Mucosa of descending colon (tissue), 3 donors: ENCODE measurements at places on chromosomes 11 and 22. TPM values are rescaled to one million over a fixed set of nuclear protein-coding genes. Genes with fewer than 3 reads are reported as not detected.

Gene MDK
- total RNA-seq: 193 TPM

DNA sequence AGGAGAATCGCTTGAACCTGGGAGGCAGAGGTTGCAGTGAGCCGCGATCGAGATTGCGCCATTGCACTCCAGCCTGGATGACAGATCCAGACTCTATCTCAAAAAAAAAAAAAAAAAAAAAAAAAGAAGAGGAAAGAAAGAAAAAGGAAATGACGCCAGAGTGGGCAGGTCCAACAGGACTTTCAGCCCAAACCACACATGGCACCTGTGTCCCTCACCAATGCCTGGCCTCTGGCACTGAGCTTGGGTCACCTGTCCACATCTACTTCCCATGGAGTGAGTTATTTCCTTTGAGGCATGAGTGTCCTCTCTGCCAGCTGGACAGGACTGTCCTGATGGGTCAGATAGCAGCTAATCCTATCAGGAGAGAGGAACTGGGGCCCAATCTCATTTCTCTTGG is 15.2 kb upstream of the GCAT start:
- no peak for DNase-seq

- no peak for DNase-seq
Measured at GRCh38 chr11:128854841-128855240, 12.3 kb downstream of the KCNJ1 start.

GRCh38 chr22:30823015-30823370 is 128.3 kb downstream of the OSBP2 start:
- no peak for DNase-seq

GRCh38 chr22:24380905-24381230 is 46.5 kb upstream of the ADORA2A start:
- DNase-seq: no peak

DNA sequence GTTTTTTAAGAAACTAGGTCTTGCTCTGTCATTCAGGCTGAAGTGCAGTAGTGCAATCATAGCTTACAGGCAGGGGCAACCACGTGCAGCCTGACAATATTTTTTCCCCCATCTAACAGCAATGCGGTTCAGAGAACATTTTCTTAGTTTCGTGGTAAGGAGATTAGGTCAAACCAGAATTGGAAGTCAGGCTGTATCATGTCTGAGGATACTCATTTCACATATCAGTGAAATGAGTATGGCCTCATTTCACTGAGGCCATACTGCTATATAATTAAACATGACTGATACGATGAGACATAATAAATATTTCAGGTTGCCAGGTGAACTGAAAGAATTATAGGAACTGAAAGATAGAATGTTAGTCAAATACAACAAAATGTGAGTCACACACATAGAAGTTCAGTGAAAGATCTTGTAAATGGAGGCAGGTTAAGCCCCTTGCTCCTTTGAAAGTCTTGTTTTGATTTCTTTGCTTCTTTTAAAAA is 32.5 kb upstream of the IZUMO1R start:
- no peak for DNase-seq

DNA sequence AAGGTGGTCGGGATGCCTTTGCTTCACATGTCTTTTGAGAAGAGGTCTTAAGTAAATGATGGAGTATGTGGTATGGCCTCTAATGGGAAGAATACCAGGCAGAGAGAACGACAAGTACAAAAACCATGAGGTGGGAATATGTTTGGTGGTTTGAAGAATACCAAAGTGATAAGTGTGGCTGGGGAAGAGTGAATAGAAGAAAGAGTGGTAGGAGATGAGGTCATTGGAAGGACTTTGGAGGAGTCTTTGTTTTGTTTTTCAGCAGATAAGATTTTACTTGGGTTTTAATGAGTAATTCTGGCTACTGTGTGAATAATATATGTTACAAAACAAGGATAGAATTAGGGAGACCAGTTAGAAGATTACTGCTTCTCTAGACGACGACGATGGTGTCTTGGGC is 515.4 kb downstream of the RAB38 start:
- no peak for DNase-seq

- DNase-seq: no peak
Measured at GRCh38 chr11:107836851-107837250, 21.7 kb downstream of the SLC35F2 start.

GRCh38 chr11:56089697-56090096 is 3.4 kb upstream of the OR8I2 start:
- no peak for DNase-seq

- no peak for DNase-seq
Measured at GRCh38 chr11:24297461-24297860, 199.4 kb upstream of the LUZP2 start.

DNA sequence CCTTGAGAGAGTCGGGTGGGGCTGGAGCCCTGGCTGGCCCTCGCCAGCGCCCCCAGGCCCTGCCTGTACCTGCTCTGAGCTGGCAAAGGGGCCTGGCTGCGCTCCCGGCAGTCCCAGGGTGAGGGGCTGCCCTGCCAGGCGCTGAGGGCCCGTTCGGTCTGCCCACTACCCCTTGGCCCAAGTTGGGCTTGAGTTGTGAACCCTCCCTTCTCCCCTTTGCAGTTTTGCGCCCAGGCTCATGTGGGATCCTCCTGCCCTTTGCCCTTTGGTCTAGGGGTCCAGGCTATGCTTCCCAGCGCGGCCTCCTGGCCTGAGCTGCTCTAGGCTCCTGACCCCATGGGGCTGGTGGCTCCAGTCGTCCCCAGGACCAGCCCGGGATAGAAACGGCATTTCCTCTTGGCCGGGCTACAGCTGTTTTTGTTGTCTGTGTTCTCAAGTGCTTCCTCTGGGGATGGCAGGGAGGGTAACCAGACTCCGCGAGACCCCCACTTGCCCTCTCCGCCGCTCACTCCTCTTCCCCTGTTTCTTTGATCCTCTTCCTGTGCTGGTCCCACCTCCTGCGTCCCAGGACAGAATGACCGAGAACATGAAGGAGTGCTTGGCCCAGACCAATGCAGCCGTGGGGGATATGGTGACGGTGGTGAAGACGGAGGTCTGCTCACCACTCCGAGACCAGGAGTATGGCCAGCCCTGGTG is 34.9 kb downstream of the PRDM11 start:
- no peak for DNase-seq

DNA sequence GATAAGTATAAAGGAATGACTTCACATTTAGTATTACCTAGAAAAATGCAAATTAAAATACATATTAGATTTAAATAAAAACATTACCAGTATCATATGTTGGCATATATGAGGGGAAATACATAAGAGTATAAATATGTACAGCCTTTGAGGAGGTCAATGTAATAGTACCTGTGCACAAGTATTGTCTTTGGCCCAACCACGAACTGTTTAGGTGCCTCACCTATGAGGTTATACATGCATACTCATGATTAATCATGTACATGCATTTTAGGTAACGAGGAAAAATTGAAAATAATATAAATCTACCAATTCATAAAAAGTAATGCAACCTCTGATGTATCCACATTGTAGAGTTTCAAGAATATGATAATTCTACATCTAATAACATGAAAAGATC is 909.8 kb downstream of the METTL15 start:
- no peak for DNase-seq

Gene DDTL
- total RNA-seq: 4.0 TPM

- no peak for DNase-seq
Measured at GRCh38 chr11:3732671-3733436, 61.7 kb upstream of the CHRNA10 start.

- no peak for DNase-seq
Measured at GRCh38 chr22:26016916-26017315, 152.3 kb upstream of the SEZ6L start.

Gene ADAMTS15
- total RNA-seq: 7.8 TPM

GRCh38 chr11:132330515-132330914 is 960.1 kb downstream of the NTM start:
- no peak for DNase-seq

DNA sequence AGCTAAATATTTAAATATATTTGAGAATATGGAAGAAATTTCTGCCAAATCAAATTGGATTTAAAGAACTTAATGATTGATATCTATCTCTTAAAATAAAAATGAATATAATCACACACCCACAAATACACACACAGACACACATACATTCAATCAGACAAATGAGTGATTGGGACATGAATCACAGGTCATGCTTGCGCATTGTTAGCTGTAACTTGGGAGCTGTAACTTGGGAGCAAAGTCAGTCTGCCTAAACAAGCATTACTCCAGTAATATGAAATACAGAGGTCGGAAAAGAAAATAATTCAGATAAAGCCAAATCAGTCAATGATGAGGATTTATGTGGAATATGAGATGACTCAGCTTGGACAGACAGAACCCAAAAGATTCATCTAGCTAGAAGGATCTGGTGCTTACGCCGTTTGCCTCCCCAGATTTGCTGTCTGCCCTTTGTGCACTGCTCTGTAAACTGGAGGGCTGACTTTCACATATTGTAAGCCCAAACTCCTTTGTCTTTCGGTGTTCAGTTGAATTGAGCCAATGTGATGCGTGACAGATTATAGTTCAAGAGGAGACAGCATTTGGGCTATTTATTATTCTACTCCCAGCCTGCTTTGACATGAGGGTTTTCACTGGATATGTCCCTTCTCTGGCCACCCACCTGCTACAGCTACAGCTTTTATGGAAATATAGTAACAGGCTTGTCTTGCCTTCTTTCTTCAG is 1.6 kb downstream of the OR56B1 start:
- DNase-seq: no peak

- peak; percentile 76 for DNase-seq
Measured at GRCh38 chr11:65355013-65355775, 643 bp downstream of the TIGD3 start.

Gene ANO9
- total RNA-seq: 131 TPM

DNA sequence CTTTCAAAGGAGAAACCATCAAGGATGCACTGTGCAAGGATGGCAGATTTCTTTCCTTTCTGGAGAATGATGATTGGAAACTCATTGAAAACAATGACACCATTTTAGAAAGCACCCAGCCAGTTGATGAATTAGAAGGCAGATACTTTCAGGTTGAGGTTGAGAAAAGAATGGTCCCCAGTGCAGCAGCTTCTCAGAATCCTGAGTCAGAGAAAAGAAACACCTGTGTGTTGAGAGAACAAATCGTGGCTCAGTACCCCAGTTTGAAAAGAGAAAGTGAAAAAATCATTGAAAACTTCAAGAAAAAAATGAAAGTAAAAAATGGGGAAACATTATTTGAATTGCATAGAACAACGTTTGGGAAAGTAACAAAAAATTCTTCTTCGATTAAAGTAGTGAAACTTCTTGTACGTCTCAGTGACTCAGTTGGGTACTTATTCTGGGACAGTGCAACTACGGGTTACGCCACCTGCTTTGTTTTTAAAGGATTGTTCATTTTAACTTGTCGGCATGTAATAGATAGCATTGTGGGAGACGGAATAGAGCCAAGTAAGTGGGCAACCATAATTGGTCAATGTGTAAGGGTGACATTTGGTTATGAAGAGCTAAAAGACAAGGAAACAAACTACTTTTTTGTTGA is 9.8 kb downstream of the FAM111A start:
- no peak for DNase-seq

Gene OR6T1
- total RNA-seq: not detected

GRCh38 chr11:119717839-119718534 is 11.0 kb downstream of the NECTIN1 start:
- DNase-seq: peak; percentile 7

- DNase-seq: no peak
Measured at GRCh38 chr11:123607781-123608180, 46.6 kb downstream of the SCN3B start.

DNA sequence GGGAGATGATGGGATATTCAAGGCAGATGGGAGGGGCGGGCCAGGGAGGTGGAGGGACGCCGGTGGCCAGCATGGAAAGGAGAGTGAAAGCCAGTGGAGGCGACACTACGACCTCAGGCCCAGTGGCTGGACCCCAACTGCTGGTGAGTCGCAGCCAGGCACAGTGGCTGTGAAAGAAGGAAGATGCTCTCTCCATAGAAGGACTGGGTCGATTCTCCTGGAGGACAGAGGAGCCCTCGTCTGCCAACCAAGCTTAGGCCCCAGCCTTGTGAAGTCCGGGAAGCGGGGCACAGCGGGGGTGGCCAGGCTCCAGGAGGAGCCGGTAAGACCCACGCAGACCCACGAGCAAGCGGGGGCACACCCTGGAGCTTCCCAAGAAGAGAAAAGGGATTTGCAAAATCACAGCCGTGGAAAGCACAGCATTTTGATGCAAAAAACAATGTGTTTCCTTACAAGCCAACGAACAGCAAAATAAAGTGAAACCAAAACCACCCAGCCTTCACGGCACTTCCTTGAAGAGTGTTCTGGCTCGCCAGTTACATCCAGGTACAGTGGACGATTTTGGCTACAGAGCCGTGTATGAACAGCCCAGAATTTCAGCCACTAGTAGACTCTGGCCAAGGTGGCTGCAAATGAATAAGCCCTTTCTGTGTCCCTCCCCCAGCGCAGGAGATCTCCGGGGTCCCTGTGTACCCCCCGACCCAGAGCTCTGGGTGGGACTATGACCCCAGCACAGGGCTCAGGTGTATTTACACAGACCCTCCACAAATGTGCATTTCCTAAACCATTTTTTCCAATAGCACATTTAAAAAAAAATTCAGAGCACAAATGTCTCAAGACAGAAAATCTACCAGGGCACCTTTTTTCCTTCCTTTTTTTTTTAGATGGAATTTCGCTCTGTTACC is 96.9 kb downstream of the TRMU start:
- DNase-seq: peak; percentile 72

GRCh38 chr11:66505276-66505816 is 5.1 kb upstream of the BBS1 start:
- no peak for DNase-seq

GRCh38 chr22:49827853-49828598 is at the start of gene BRD1:
BRD1 (minus strand) TSS chr22:49827873; CDS start chr22:49824317, 3,556 bp downstream.
- DNase-seq: peak; percentile 74

DNA sequence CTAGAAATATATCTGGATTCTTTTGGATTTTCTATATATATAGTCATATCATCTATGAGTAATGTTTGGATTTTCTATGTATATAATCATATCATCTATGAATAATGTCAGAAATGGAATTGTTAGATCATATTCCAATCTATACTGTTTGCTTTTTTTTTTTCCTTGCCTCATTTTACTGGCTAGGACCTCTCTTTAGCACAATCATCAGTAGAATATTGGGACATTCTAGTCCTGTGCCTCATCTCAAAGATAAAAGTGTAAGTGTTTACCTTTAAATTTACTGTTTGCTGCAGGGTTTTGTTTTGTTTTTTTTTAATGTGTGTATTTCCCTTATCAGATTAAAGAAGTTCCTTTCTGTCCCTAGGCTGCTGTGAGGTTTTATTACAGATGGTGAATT is 97.0 kb downstream of the C11orf65 start:
- DNase-seq: no peak

GRCh38 chr11:115215694-115216617 is 288.3 kb downstream of the CADM1 start:
- DNase-seq: no peak

GRCh38 chr11:129965248-129965647 is 37.4 kb downstream of the PRDM10 start:
- DNase-seq: no peak

Gene TRPC6
- total RNA-seq: 1.3 TPM

DNA sequence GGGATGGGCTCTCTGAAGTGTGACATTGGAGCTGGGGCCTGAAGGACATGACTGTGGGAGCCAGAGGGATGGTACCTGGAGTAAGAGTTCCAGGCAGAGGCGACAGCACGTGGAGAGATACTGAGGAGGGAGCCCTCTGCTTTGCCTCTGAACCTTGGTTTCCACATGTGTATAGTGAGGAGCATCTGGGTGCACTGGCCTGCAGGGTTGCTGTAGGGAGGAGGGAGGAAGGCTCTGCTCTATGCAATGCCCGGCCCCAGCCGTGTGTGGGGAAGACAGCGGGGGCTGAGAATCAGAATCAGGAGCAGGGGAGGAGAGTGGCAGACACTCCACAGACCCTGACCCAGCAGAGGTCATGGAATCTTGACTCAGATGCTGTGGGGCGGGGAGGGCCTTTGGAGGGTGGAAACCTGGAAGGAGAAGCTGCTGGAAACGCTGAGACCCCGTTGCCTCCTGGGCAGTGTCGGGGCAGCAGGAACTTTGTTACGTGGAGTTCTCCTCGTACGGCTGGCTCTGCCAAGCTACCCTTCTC is 4.0 kb downstream of the SCYL1 start:
- no peak for DNase-seq

Gene RAG2
- total RNA-seq: not detected
